Dermis microvascular lymphatic vessel endothelial cell (primary cell): ENCODE measurements at places on chromosomes 11 and 22.

- no peak for DNase-seq
These were observed 9.9 kb downstream of the DNAL4 start for GRCh38 chr22:38784035-38784434.

DNA sequence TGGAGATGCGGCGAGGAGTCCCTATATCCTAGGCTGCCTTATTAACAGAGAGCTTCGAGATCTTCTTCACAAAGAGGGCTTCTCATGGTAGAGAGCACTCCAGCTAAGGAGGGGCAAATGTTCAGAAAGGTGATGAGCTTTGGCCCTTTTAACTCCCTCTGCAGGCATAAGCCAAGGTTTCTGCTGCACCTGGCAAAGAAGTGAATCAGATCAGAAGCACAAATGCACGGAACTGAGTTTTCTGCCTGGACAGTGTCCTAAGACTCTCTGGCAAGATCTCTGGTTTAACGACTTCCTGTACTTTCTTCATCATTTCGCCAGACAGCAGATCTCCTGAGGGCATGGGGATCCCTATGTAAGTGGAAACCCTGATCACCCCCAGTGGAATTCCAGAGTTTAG lies 37.2 kb downstream of the POU2AF3 start:
- DNase-seq: no peak

GRCh38 chr11:44763121-44763820 lies 36.5 kb downstream of the TSPAN18 start:
- DNase-seq: peak; percentile 57

GRCh38 chr11:20596205-20597153 lies 2.9 kb upstream of the SLC6A5 start:
- no peak for DNase-seq

DNA sequence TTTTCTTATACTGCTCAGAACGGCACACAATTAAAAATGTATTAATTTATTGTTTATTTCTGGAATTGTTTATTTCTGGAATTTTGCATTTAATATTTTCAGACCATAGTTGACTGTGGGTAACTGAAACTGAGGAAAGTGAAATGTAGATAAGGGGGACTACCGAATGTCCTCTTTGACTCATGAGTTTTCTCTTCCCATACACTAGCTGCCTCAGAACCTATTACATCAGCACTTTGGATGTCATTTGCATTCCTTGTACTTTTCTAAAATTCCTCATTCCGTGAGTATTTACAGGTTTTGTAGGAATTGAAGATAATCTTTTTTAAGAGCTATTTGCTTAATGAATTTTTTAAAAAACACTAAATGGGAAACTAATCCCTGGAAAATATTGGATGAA lies 29.8 kb downstream of the ZC3H12C start:
- no peak for DNase-seq

GRCh38 chr11:2153581-2154194 lies 7.3 kb downstream of the INS start:
- DNase-seq: no peak

DNA sequence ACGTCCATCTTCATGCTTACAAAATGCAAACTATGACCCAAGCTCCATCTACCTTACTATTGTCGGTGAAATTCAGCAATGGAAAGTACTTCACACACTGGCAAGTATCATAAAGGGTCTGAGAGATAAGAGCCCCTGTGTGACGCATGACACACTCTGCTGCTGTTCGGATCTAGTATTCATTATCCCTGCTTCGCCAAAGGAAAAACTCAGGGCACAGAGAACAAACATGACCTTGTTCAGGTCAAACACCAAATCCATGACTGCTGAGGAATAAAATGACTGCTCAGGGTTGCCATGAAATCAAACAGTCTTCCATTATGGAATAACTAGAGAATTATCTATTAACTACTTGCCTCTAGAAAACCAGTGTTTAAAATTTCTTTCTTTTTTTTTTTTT lies 73.0 kb downstream of the MICAL3 start:
- no peak for DNase-seq

GRCh38 chr11:2368178-2368850 lies 8.8 kb upstream of the CD81 start:
- DNase-seq: no peak

GRCh38 chr11:11244470-11245080 lies 108.5 kb downstream of the CSNK2A3 start:
- DNase-seq: no peak

GRCh38 chr11:130827451-130828377 lies 88.6 kb downstream of the SNX19 start:
- peak; percentile 64 for DNase-seq

DNA sequence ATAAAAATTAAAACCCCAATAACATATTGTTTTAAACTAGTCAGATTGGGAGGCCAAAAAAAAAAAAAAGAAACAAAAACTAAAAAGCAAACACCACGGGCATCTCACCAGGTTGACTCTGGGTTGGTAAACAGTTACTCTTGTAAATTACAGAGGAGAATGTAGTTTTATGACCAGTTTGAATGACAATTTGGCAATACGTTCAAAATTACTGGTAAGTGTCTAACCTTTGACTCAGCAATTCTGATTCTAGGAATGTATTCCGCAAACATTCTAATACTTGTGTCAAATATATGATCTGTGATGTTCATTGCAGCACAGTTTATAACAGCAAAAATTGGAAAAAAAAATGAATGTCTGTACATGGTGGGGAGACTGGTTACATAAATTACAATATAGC lies 1376.0 kb downstream of the TBC1D22A start:
- no peak for DNase-seq

GRCh38 chr22:46536537-46537224 lies 739 bp downstream of the CELSR1 start:
- peak; percentile 14 for DNase-seq
